Stimulated activated CD8-positive, alpha-beta memory T cell treated with anti-CD3 and anti-CD28 coated beads, Interleukin-7, amount 100 ng/mL, for 1 hour (primary cell): ENCODE measurements at places on chromosomes 16 and 17.

- DNase-seq, result no peak
Observed at GRCh38 chr17:31158746-31159377, 64.1 kb downstream of the NF1 start.

- peak; percentile 50 for DNase-seq
Observed at GRCh38 chr17:49880291-49881053, 32.6 kb upstream of the TAC4 start.

DNA sequence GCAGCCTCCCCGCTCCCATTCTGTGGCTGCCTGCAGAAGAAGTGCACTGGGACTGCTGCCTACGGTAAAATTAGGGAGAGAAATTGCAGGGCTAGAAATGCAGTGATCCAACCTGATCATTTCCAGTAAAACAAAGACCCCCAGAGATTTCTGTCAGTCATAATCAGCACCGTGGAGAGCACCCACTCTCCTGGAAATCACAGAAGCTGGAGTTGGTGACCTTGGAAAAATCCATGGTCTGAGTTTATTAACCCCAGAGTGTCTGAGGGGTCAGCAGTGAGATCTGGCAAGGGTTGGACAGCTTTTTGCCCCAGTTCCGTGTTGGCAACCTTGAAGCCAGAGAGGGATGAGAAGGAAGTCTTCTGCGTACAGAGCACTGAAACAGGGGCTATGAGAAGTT is 7.8 kb downstream of the SYCE1L start:
- DNase-seq, result no peak

DNA sequence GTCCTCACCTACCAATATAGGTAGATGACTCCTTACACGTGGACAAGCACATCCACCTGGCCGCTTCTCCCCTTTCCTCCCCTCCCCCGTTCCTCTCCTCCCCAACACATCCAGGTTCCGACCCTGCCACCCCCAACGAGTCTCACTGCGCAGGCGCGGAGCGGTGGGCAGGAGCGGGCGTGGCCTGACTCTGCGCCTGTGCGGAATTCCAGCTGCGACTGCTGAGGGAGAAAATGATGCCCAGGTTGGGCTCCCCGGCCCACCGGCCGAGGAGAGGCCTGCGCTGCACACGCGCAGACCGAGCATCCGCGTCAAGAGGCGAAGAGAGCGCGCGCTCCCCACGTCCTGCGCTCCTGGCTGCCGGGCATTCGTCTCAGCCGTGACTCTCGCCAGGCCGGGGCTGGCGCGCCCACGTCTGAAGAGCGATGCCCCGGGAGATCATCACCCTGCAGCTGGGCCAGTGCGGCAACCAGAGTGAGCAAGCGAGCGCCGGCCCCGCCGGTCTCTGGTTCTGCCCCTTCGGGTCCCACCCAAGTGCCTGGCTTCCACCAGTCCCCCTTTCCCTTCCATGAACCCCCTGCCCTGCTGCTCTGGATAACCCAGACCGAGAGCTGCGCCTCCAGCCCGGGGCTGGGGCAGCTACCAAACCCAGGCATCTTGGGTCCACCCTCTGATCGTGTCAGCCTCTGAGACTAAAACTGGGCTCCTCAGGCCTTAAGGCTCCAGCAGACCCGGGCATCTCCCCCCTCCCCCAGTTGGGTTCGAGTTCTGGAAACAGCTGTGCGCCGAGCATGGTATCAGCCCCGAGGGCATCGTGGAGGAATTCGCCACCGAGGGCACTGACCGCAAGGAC is at the start of gene TUBG2:
TUBG2 (plus strand) TSS at position 206 of the 853 bp plus-strand sequence; CDS start at position 426, 220 bp downstream.
- DNase-seq, result peak; percentile 43

DNA sequence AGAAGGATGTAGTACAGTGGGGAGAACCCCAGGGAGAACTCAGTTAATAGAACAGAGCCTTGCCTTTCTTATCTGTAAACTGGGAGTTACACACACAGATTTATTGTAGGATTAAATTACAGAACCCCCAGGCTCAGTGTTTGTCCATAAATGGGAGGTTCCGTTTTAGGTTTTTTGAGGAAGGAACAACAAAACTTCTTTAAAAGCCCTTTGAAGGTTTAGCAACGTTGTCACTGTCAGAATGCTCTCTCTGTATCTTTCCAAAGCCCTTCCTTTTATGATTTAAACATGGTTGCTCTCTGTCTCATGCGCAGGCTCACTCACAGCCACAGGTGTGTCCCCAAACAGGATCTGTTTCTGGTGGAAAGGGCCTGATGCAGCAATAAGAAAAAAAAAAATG is 9.4 kb upstream of the GNA13 start:
- no peak for DNase-seq

DNA sequence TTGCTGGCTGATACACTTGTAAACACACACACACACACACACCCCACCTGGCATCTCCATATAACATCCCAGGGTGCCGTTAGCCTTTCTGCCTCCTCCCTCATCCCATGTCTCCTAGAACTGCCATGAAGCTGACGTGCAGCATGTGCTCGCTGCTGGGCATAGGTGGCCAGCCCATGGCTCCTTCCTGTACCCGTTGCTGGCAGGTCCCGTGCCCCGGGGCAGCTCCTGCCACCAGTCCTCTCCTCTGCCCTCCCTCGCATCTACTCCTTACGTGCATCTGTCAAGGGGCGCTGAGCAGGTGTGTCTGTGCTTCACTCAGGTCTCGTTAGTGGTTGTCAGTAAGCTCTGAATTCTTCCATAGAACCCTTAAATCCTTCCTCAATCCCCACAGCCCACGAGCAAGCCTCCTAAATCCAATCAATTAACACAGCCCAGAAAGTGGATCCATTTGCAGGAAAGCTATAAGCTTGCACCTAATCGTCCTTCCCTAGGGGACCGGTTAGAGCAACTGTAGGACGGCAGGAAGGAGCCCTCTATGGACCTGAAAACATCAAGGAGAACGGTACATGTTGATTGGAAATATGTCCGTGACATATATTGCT is 218.1 kb upstream of the FOXF1 start:
- no peak for DNase-seq

DNA sequence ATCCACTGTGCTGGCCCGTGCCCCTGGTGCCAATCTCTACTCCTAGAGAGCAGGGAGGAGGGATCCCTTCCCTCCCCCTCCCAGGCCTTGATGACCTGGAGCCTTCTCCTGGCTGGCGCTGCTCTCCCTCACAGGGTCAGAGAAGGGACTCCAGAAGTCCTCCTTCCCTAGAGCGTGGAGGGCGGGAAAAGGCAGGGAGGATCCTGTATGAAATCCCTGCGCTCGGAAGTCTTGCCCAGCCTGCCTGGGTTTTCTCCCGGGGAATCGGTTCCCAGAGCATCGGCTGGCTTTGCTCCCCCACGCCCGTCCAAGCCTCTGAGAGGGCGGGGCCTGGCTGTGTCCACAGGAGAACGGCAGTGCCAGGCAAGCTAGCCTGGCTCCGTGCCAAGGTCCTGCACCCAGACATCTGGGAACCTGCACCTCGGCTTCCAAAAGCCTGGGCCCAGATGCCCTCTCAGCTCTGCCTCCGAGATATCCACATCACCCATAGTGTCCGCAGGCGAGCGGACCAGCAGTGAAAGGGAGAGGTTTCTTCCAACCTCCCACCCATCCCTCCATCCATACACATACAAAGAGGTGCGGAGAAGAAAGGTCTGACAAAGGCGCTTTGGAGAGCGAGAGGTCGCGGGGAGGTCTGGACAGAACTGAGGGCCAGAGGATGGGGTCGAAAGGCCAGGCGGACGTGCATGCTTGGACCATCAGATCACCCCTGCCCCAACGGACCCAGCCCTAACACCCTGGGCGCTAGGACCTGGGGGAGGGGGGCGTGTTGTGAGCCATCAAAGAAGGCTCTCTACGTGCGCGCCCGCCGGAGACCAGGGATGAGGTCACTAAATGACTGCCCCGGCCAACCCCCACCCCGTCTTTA is 1.1 kb downstream of the MPP2 start:
- no peak for DNase-seq
